ENCODE measurements at places on chromosomes 5 and 9.

DNA sequence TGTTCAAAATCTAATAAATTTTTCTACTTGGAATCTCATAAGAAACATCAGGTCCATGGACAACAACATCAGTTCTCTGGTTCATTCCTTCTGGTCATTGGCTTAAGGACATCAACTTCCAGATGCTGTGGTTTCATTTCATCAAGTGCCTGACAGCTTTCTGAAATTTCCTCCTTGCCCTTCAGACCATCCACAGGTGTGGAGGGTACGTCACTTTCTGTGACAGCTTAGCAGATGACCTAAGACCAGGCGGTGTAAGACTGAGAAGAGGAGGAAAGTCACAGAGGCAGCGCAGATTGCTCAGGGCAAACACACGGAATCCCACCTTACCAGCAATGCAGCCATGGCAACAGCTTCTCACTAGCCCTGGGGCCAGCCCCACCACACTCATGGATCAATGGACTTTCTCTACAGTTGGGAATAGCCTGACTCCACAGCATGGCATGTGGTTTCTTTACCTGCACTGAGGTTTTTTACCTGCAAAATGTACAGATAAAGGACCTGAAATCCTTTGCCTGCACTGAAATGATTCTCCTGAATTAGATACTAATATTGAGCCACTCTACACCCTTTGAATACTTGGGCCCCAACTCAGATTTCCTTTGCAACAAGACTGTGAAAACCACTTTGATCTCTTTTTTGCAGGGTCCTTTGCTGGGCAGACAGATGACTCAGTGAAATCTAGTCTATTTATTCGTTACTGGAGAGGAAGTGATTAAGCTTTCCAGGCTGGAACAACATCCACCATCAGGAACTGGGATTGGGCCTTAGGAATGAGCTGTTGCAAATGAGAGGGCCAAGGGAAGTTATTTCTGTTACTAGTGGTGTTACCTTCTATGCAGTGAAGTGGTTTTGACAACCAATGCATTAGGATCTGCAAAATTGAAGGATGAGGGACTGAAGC lies 26.9 kb downstream of the TICAM2 start:
- no peak for DNase-seq

- DNase-seq: peak; percentile 93
These were observed 595 bp downstream of the PDLIM7 start for GRCh38 chr5:177496727-177497291.

DNA sequence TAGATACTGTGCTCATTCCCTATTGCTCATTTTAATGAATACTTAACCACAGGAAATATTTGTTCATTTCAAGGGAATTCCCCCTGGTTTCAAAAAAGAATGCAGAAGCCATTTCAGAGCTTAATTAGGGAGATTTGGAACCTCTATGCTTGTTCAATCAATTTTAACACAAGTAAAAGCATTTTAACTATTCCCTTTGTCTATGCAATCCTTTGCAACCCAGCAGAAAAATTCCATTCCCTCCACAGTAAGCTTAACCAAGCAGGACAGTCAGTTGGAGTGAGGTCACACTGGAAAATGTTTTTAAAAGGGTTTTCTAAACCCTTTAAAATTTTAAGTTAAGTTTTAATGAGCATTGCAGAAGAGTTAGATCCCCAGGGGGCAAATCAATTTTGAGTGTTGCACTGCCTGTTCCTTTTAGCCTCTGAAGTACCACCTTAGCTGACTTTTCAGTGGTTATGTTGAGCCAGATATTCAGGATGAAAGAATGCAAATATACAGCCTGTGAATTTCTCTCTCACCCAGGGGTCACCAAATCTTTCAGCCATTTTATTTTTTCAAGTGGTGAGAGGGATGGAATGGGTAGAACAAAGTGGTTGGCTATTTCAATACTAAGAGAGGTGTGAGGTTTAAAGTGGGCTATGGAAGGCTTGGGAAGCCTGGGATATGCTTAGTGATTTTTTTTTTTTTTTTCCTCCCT lies 356.2 kb upstream of the NUDT12 start:
- no peak for DNase-seq

- no peak for DNase-seq
These were observed 1.6 kb upstream of the PCAT7 start for GRCh38 chr9:94553029-94553938.

- DNase-seq: no peak
These were observed 16.5 kb upstream of the SAP30L start for GRCh38 chr5:154429341-154429740.

GRCh38 chr5:113425909-113426308 lies 8.9 kb downstream of the TSSK1B start:
- no peak for DNase-seq

- no peak for DNase-seq
These were observed 616.5 kb downstream of the PTPRD start for GRCh38 chr9:9996259-9996658.

DNA sequence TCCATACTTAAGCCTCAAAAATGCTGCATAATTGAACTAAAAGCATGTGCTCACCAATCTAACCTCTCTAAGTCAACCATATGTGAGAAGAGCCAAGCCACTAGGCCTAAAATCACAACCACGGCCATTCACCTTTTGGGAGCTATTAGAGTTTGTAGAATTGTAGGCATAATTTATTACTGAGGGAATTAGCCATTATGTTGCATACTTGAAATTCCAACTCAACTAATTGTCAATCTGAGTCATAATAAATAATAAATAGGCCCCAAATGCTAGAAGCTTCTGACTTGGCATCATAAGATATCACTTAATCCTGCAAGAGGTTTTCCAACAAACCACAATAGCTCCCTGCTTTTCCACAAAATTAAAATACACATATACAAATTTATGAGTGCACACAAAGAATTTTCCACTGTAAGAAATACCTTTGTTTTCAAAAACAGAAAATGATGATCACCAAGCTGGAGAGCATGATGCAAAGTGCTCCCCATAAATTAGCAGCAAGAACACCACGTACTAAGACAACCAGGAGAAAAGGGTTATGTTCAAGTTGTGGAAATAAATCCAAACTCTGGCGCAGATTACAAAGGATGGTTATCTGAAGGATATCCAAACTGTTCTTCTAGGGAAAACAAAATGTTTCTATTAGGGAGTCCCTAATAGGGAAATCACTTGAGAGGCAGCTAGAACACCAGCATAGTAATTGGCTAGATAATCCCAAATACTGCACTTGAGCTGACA lies 250.0 kb upstream of the SLC30A5 start:
- DNase-seq: no peak

DNA sequence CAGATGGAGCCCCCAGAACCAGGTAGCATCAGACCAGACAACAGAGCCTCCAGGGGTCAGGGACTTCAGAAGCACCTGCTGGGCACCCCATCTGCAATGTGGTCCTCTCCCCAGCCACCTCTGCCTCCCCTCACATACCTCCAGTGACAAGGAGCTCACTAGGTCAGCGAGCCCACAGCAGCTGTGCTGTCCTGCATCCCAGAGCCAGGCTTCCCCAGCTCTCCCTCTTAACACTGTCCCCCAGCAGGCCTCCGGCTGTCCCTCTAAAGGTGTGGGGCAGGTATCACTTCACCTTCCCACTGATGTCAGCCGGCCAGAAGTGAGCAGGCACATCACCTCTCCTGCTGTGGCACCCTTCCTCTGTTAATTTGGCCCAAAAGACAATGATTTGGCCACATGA lies 83.6 kb downstream of the LMX1B start:
- peak; percentile 65 for DNase-seq

DNA sequence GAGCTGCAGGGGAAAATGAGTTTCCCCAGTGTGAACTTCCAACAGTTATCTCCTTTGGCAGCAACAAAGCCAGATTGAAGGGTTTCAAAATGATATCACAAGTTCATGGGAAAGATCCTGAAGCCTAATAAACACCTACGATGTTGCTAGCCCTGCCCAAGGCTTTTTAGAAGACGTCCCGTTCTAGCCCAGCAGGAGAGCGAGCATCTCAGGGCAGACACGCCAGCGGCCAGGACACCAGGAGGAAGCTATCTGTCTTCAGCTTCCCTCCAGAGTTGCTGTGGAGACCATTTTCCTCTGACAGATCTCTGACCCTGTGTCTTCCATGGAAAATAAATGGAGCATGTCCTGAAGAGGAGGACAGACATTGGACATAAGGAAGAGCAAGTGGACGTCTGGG lies 98.4 kb downstream of the FBXO38 start:
- DNase-seq: no peak

DNA sequence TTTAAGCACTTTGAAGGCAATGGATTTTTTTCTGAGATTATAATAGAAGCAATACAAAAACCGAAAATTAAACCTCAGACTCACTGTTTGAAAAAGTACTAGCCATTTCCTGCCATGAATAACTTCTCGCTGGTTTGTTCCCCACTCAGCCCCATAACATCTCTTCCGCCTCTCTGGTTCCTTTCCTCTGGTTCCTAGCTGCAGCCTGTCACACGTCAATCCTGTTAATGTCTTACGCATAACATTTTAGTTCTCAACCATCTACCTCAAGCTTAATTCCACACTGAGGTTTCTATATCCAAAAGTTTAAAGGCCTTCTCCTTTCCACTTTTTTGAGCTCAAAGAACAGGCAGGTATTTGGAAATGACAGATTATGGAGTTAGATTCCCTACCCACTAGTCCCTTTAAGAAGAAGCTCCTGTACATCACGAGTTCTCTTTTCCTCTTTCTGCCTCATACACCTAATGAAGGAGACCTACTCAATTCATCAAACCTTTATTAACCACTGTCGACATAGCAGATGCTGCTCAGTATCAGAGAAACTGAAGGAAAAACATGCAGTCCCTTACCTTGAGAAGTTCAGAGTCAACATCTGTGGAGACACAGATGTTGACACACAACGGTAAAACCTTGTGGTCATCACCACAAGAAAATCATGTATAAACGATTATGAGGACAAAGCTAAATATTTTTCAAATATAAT lies 243.0 kb upstream of the PTGER4 start:
- DNase-seq: no peak

DNA sequence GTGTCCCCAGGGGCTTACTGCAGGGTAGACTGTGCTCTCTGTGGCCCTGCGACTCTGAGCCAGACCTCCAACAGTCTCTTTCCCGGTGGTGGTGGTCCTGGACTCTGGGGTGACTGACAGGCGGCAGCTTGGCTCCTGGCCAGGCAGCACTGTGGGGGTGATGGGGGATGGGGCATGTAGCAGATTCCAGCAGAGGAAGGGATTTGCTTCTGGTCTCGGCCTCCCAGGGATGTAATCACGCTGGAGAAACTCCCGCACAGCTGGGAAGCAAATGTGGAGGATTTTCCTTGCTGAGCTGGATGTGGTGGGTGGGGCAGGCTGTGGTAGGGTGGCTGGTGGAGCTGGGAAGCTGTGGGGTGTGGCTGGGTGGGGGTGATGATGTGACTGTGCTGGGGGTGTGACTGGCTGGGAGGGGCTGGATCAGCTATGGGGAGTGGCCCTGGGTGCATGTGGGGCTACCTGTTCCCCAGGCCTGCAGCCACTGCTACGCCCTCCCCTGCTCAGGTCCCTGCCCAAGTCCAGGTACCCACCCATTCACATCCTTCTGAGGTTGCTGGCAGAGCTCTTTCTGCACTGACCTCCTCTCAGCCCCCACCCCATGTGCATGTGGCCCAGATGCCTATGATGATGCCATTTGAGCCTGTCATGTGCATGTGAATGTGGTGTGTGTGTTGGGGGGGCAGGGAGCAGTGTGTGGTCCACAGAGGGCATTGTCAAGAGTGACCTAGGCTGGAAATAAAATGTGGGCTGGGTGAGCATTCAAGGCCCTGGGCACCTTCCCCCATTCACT lies 3.8 kb downstream of the NDST1 start:
- no peak for DNase-seq

DNA sequence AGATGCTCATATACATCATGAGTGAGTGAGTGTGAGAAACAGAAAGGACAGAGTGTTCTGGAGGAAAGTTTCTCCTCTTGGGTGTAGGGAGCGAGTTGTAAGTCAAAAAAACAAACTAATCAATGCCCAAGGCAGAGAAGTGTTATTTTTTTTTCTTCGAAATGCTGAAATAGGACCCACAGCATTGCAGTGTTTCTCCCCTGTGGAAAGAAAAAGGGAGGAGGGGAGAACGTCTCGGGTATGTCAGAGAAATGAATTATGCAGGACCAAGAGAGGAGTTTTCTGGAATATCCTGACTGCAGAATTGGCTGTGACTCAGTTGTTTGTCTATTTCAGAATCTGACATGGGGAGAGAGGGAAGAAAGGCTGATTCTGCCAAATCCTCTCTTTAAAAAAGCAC lies 337.9 kb upstream of the RFX3 start:
- DNase-seq: no peak

DNA sequence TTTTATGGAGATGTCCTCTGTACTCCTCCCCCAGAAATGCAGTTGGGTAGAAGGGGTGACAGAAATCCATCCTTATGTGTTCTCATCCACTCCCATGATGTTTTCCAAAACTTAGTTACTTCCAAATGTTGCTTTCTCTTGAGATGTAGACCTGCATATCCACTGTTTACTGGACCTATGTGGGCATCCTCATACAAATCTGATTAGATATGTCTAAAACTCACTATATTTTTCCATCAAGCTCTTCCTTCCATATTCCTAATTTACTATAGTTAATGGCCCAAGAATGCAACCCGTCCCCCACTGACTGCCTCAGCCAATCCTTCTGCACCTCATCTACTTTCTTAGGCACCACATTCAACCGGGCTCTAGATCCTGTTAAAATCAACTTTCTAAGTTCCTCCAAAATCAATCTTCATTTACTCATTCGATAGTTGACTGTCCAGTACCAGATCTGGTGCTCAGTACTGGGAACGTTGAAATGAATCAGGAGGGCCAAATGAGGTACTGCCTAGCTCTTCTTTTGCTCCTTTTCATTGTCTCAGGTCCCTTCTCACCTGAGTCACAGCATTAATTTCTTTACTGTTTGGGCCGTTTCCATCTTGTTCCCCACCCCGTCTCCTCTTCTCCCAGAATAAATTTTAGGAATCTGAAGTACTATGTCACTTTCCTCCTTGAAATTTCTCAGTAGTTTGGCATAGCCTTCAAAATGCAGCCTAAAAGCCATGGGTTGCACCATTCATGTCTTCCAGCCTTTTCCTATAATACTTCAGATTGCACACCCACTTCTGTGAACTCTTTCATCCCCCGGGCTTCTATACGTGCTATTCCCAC lies 7.9 kb downstream of the PLK2 start:
- no peak for DNase-seq

- no peak for DNase-seq
These were observed 60.4 kb downstream of the EHMT1 start for GRCh38 chr9:137679249-137679648.

DNA sequence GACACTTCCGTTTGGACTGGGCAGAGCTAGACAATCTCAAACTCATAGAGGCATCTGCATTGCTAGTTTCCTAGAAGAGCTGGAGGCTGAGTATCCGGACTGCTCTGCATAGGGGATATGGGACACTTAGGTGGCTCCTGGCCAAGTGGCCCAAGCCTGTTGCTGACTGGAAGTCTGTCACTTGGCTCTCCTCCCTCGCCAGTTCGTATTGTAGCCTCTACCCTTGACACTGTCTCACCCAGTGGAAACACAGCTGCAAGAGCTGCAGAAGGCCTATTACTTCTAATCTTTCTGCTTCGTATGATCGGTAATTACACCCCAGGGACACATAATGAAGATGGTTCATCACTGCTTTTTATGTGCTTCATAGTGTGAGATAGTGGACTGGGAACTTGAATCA lies 34.7 kb downstream of the ITGA1 start:
- DNase-seq: peak; percentile 81

- DNase-seq: no peak
These were observed 31.5 kb downstream of the CSNK1G3 start for GRCh38 chr5:123543438-123543837.

GRCh38 chr5:107320846-107321245 lies 349.9 kb downstream of the EFNA5 start:
- no peak for DNase-seq

GRCh38 chr9:125374443-125375309 lies 113.0 kb downstream of the GAPVD1 start:
- DNase-seq: peak; percentile 78

- DNase-seq: peak; percentile 84
These were observed 130.1 kb downstream of the C9orf50 start for GRCh38 chr9:129490583-129491486.
